PC-3 (cell line): ENCODE measurements at places on chromosomes 1 and 21. TPM values are rescaled to one million over a fixed set of nuclear protein-coding genes. Genes with fewer than 3 reads are reported as not detected.

DNA sequence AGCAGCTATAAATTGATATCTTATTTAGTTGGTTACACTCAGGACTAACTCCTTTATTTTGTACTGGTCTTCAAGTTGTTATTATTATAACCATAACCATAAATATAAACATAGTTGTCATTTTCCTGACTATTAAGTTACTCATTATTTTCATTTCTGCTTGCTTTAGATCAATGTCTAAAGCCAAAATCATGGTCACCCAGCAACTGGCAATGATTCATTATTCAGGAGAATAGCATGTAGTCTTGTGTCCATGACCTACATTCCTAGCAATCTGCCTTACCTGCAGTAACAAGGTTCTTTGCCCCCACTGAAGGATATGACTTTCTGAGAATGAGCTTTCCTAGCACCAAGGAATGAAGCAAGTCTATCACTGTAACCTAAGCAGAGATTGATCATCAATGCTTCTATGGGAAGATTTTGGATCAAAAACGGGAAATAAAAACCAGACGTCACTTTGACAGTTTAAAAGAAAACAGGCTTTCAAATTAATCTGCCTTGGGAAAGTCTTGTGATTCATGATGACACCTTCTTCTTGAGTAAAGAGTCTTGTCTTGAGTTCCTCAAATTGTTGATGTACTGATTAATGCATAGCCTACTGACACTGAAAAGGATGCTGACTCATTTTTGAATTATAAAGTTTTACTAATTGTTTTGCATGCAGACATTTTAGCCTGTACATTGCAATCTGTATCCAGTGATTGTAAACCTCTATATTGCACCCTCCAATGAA is 203.3 kb upstream of the IVNS1ABP start:
- no peaks in the 10 kb centered on the region; the same call in 1 of the 2 replicates for H3K36me3 ChIP-seq
- no peak overlapping the region for H3K27ac ChIP-seq
- DNase-seq = no peak
- H3K4me3 ChIP-seq = no peak overlapping the region
- H3K4me1 ChIP-seq = no peaks in the 10 kb centered on the region
- H3K27me3 ChIP-seq = no peaks in the 10 kb centered on the region

DNA sequence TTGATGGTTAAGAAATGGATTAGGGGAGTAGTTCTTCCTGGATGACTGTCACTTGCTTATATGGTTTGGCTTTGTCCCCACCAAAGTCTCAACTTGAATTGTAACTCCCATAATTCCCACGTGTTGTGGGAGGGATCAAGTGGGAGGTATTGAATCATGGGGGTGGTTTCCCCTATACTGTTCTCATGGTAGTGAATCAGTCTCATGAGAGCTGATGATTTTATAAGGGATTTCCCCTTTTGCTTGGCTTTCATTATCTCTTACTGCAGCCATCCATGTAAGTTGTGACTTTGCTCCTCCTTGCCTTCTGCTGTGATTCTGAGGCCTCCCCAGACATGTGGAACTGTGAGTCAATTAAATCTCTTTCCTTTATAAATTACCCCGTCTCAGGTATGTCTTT is 1621.1 kb downstream of the MRPL39 start:
- H3K27ac ChIP-seq = no peak overlapping the region
- DNase-seq = no peak
- H3K36me3 ChIP-seq = no peaks in the 10 kb centered on the region

GRCh38 chr1:244881552-244882280 is 17.4 kb upstream of the HNRNPU start:
- H3K4me1 ChIP-seq = no peaks in the 10 kb centered on the region
- no peak overlapping the region for H3K4me3 ChIP-seq
- no peaks in the 10 kb centered on the region for H3K27me3 ChIP-seq
- no peaks in the 10 kb centered on the region for H3K36me3 ChIP-seq
- H3K27ac ChIP-seq = no peak overlapping the region

DNA sequence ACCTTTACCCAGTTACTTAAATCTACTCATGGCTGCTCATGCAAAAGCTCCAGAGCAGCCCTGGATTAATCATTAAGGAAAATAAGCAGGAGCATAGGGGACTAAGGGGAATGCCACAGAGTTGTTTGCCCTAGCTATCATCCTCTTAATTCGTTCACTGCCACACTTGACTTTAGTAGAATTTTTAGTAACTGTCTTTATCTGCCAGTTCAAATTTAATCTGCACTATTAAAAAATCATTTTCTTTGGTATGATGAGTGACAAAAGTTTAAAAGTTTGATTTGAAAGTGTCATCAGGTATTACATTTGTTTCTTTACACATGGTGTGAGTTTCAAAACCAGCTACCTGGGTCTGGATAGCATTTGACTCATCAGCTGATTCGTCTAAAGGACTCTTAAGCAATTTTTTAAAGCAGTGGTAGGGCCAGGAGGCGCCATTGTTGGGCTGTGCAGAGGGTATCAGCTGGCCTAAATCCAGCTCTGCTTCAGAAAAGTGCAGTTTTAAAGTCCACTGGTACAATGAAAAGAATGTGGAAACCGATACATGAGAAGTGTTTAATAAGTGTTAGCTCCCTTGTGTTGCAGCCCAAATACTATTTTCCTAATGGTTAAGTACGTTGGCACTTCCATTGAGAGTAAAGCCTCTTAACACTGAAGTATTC is 69.9 kb upstream of the DR1 start:
- no peaks in the 10 kb centered on the region for H3K36me3 ChIP-seq
- no peak overlapping the region for H3K4me3 ChIP-seq
- no peaks in the 10 kb centered on the region for H3K4me1 ChIP-seq
- no peaks in the 10 kb centered on the region for H3K27me3 ChIP-seq
- peak; percentile 19 for DNase-seq

GRCh38 chr1:109017134-109017533 is 24.8 kb downstream of the WDR47 start:
- no peak overlapping the region for H3K27ac ChIP-seq
- H3K36me3 ChIP-seq = peaks cover 5% of the 10 kb centered on the region; the same call in 1 of the 2 replicates
- no peak for DNase-seq
- H3K4me1 ChIP-seq = no peaks in the 10 kb centered on the region

DNA sequence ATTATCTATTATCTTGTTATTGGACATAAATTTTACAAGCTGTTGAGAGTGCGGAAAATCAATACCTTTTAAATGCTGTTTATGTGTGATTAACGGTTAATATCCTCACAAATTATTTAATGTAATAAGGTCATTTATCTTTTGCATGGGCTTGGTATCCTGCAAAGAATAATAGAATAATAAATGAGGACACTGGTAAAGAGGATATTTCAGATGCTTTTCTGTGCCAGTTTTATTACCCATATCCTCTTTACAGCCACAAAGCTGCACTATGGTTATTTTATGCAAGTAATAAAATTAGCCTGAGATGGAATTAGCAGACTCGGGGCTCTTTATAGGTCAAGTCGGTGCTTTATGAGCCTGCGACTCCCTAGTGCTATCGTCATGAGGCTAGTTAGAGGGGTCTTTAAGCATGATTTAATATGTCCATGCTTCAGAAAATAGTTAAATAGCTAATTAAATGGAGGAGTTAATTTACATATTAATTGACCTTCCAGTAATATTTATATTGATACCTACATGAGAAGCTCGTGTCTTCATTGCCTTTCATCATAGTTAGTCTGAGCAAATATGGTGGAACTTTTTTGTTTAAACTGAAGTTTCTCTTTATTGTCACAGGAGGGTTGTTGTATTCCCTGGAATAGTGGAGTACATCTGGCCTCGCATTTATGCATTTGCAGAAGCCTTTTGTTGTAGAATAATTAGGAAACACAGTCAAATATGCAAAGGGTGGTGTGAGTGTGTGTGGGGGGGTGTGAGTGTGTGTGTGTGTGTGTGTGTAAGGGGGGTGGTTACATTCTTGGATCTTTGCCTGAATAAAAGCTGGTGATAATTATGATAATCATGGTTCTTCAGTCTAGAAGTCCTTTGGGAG is 120.3 kb downstream of the ATG4C start:
- no peak for DNase-seq
- no peak overlapping the region for H3K4me3 ChIP-seq
- H3K4me1 ChIP-seq = no peaks in the 10 kb centered on the region
- H3K27ac ChIP-seq = no peak overlapping the region
- no peaks in the 10 kb centered on the region for H3K36me3 ChIP-seq

DNA sequence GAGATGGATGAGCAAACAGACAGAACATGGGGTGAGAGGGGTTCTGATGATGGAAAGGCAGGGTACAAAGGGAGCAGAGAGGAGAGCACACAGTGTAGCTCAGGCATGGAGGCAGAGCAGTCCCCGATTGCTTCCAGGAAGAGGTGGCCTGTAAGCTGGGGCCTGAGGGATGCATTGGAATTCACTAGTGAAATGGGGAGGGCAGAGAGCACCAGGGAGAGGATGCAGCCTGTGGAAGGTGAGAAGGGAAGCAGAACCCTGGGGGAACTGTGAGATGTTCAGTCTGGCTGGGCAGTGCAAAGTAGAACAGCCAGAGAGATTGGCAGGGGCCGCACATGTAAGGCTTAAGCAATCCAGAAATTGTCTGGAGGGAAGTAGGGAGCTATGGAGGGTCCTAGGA is 12.2 kb downstream of the ZNF362 start:
- H3K27me3 ChIP-seq = no peaks in the 10 kb centered on the region
- H3K4me3 ChIP-seq = no peak overlapping the region
- no peak for DNase-seq
- no peaks in the 10 kb centered on the region for H3K36me3 ChIP-seq

DNA sequence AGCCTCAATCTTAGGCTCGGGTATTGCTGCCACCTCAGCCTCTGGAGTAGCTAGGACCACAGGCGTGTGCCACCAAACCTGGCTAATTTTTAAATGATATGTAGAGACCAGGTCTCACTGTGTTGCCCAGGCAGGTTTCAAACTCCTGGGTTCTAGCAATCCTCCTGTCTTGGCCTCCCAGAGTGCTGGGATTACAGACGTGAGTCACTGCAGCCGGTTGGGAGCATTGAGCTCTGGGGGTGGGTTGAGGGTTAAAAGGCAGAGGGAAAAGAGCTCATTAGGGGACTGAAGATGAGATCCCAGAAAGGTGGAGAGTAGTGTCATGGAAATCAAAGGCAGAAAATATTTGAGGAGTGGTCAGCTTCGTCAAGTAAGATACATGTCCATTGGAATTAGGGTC is 7.1 kb downstream of the RAD54L start:
- DNase-seq = no peak
- peaks cover 36% of the 10 kb centered on the region for H3K36me3 ChIP-seq
- H3K4me3 ChIP-seq = no peak overlapping the region
- H3K27me3 ChIP-seq = no peaks in the 10 kb centered on the region
- no peaks in the 10 kb centered on the region; the same call in 1 of the 2 replicates for H3K4me1 ChIP-seq
- H3K27ac ChIP-seq = no peak overlapping the region

GRCh38 chr1:69121723-69122122 is 446.0 kb upstream of the LRRC7 start:
- no peak overlapping the region for H3K4me3 ChIP-seq
- no peaks in the 10 kb centered on the region for H3K36me3 ChIP-seq
- H3K27ac ChIP-seq = no peak overlapping the region
- H3K4me1 ChIP-seq = no peaks in the 10 kb centered on the region
- H3K27me3 ChIP-seq = no peaks in the 10 kb centered on the region
- DNase-seq = no peak

DNA sequence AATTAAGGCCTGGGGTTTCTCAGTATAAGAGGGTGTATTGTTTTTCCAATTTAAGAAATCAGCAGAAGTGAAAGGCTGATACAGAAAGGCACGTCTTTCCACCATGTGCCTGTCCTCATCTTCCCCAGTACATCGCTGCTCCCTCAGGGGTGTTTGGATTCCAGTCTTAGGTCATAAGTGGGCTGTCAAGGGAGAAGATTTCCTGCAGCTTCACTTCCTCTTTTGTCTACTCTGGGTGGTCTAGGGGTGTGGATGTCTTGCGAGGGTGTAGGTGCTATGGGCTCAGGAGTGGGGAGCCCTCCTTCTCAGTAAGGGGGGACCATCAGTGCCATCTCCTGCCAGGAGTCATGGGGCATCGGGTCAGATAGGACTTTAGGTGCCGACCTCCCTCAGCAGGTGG is 999.8 kb upstream of the NCAM2 start:
- no peak overlapping the region for H3K27ac ChIP-seq
- H3K4me1 ChIP-seq = no peaks in the 10 kb centered on the region
- no peaks in the 10 kb centered on the region for H3K36me3 ChIP-seq
- no peak for DNase-seq
- H3K4me3 ChIP-seq = no peak overlapping the region

The NRIP1 gene
- 68.0 and 69.2 TPM in 2 replicates for total RNA-seq

The CRYAA gene
- not detected in 2 replicates for total RNA-seq

The MARK1 gene
- total RNA-seq = 0.40 and 1.5 TPM in 2 replicates

The OR10J1 gene
- total RNA-seq = not detected in 2 replicates

The SPRR2E gene
- not detected in 2 replicates for total RNA-seq

The FYB2 gene
- total RNA-seq = not detected in 2 replicates

The SLC37A1 gene
- total RNA-seq = 34.2 and 38.3 TPM in 2 replicates

The BCAR3 gene
- 169 and 171 TPM in 2 replicates for total RNA-seq

The ANGPTL3 gene
- total RNA-seq = not detected in 2 replicates
